NCI-H1105 treated with DMSO at 0.1 percent for 48 hours (cell line): ENCODE measurements at places on chromosomes 2 and 18.

DNA sequence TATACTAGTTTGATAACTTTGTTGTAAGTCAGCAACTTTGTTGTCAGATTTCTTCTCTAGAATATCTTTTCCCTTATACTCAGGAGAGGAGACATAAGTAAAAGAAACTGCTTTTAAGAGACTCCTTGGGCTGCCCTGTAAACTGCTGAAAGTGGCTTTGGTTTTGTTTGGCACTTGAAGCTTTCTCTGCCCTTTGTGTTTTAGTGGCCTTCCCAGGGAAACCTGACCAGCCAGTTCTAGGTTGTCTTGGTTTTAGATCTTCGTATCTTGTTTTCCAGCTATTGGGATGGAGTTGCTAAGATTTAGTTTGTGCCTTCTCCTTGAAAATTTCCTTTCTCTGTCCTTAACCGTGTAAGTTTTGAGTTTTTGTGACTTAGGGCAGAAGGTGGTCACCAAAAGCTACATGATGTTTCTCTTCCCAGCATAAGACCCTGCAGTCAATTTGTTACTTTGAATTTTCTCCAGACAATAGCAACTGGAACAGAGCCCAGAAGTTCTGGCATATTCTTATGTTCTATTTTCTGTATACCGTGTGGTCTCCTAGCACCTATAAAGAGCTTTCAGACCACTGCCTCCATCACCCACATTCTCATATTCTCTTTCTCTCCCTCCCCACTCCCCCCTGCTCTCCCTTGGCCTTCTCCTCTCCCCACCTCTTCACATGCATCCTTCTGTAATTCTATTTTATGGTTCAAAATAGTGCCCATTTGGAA is 81.1 kb downstream of the BOLA3 start:
- DNase-seq: no peak

DNA sequence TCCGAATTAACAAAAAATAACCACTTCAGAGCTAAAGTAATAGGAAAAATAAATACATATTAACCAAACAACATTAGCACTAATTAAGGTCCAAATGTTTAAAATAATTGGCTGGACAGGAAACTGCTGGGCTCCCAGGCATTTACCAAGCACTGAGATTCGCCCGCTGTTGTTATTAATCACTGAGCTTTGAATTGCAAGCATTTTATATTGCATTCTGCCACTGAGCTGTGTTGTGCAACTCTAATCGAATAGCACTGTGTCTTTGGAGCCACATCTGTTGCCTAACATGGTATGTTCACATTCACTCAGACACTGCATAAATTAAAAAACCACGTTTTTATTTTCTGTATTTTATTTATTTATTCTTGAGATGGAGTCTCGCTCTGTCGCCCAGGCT is 88.9 kb downstream of the SOWAHC start:
- no peak for DNase-seq

- no peak for DNase-seq
These were observed 63.0 kb downstream of the ZNF532 start for GRCh38 chr18:58927659-58928058.

- no peak for DNase-seq
These were observed 50.1 kb downstream of the BOLA3 start for GRCh38 chr2:74097574-74097973.

- no peak for DNase-seq
These were observed 30.3 kb upstream of the PRLH start for GRCh38 chr2:237536083-237536415.

DNA sequence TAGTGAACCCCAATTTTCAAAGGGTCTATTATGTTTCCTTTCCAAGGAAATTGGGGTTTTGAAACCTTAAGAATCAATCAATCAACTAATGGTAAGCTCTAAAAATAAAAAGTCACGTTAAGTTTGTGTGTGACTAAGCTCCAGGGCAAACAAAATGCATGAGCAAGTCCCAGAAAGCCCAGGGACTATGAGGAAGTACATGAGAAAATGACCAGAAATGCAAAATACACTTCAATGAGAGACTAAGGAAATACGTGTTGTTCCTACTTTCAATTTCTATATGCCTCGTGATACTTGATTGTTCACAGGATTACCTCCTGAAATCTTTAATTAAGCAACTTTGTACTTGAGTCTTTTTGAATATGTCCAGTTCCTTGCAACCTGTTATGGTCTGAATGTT is 684.4 kb upstream of the SYT4 start:
- DNase-seq: no peak
